ENCODE measurements at places on chromosomes 4 and X.

DNA sequence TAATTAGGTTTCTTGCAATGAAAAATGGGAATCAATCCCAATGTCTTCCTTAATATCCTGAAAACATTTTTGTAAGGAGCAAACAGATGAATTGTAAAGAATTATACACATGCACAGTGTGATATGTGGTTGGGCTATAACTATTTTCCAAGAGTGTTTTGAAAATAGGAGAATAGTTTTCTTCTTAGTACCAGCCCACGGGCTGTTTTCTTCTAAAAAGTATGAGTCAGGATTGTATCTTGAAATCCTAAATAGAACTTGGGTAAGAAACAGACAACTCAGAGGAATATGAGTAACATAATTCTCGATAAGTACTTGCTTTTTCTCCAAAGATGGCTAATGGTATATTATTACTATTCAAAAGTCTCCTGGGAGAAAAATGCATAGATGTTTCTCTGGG, 136.7 kb downstream of the MAGEC2 start:
- no peak for DNase-seq

GRCh38 chr4:105241451-105241850, 94.8 kb downstream of the TET2 start:
- no peak for DNase-seq

DNA sequence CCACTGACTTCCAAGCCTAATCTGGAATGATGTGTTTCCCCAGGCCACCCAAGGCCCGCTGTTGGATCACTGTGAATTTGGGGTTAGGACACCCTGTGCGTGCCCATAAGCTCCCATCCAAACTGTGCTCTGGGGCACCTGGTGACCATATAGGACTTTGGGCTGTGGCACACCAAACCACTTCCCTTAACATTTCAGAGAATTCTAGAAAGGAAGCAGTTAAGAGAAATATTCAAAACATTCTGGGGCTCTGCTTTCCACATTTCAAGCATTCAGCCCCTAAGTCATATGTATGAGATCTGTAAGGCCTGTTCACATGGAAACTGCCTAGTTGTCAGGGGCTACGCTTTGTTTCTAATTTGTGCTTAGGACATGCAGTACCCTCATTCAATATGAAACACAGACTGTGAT, 14.4 kb downstream of the VGLL1 start:
- DNase-seq, result no peak

DNA sequence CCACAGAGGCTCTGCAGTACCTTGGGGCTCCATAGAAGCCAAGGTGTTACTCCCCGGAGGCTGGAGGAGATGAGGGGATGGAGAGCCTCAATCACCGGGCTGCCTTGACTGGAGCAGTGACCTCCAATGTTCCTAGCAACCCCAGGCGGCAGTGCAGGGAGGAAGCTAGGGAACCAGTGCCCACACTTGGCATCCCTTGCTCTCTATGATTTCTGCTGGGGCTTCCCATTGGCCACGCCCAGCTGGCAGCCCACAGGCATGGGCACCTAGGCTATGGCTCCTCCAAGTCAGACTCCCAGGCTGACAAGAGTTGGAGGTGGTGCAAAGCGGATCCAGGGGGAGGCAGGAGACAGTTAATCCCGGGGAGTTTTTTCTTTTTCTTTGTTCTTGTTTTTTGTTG, 229.7 kb downstream of the EVC2 start:
- DNase-seq, result no peak

- DNase-seq, result no peak
Measured at GRCh38 chrX:39527025-39527424, 570.7 kb downstream of the BCOR start.

DNA sequence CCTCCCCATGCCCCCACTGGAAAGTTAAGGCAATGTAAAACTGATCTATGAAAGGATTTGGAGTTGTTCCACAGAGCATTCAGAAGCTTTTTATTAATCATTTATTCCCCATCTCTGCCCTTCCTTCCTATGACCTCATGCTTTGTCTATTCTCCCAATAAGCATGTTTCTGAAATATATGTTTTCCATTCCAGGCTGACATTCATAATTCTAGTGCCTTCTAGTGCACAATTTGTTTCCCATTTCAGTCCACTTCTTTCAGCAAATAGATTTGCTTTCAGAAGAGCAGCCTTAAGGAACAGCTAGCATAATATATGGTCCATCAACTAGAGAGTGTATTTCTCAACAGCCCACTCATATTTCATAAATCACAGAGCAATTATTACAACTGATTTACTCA, 77.1 kb upstream of the ATXN3L start:
- no peak for DNase-seq

All from stimulated activated CD4-positive, alpha-beta T cell treated with anti-CD3 and anti-CD28 coated beads, Interleukin-1b, Interleukin-23, amount 100 ng/mL, for 4 hours (primary cell).